H1 (cell line): ENCODE measurements at places on chromosomes 16 and 17. TPM values are rescaled to one million over a fixed set of nuclear protein-coding genes. Genes with fewer than 3 reads are reported as not detected.
A peak's percentile ranks its signal among the peaks of the same experiment; 100 is the strongest.

DNA sequence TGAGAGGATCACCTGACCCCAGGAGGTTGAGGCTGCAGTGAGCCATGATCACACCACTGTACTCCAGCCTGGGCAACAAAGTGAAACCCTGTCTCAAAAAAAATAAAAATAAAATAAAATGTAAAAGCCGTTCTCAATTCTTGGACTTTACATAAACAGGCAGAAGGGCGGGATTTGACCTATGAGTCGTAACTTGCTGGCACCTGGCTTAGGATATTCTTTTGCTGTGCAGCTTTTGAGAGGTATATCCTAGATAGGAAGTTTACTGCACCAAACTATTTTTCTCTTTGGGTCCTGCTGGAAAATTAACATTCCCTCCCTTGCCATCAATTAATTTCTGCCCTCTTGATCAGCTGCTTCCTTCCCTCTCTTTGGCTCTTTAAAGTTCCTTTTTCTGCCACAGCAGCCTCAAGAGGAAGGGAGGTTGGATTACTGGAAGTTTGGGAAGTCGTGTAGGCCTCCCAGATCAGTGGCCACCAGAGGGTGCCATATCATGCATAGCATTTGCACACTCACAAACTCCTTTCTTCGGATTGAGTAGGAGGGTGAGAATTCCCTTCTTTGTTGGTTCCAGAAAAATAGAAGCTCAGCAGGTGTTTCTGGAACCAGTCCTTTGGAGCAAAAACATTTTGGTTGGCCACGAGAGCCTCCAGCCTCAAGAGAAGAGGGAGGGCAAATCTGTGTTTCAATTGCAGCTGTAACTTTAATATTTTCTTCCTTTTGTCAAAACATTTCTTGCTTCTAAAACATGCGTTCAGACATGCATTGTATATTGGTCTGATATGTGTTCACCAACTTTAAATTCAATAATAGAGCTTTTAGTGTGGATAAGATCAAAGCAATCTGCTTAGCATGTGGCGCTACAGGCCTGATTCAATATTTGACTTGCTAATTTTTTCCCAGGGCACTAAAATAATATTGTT, 147.3 kb downstream of the CCDC182 start:
- peak; percentile 79 for DNase-seq
- no peaks in the 10 kb centered on the region for H3K36me3 ChIP-seq
- H3K27me3 ChIP-seq: no peaks in the 10 kb centered on the region
- no peak overlapping the region for H3K4me3 ChIP-seq

DNA sequence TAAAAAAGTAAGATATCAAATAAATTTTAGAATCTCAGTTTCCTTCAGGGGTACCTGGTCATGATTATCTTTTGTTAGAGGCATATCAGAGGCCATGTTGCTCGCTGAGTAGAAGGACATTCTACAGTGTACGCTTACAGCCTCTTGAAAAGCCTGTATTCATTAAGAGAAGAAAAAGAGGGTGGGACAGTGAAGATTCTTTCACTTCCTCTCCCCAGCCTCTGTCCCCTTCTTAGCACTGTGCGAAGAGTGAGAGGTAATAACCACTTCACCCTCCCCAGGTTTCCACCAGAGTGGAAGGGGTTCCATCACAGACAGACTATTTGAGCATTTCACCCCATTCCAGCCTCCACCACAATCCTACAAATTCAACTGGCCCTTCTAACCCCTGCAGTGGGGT, 4.8 kb upstream of the LPO start:
- no peak for DNase-seq
- H3K36me3 ChIP-seq: no peaks in the 10 kb centered on the region
- peaks cover 2% of the 10 kb centered on the region for H3K4me1 ChIP-seq
- no peak overlapping the region for H3K27ac ChIP-seq
- no peak overlapping the region for H3K4me3 ChIP-seq
- no peaks in the 10 kb centered on the region for H3K27me3 ChIP-seq

Gene GLOD4
- total RNA-seq: 81.3 and 85.3 TPM in 2 replicates

Gene HSD11B2
- 25.9 and 28.7 TPM in 2 replicates for total RNA-seq

- no peak for DNase-seq
- no peaks in the 10 kb centered on the region for H3K27me3 ChIP-seq
- no peaks in the 10 kb centered on the region for H3K36me3 ChIP-seq
- H3K4me3 ChIP-seq: no peak overlapping the region
- H3K4me1 ChIP-seq: no peaks in the 10 kb centered on the region
Measured at GRCh38 chr16:74591876-74592650, 14.9 kb downstream of the GLG1 start.

- H3K4me1 ChIP-seq: no peaks in the 10 kb centered on the region
- no peak overlapping the region for H3K27ac ChIP-seq
- H3K4me3 ChIP-seq: no peak overlapping the region
- DNase-seq: no peak
- no peaks in the 10 kb centered on the region for H3K27me3 ChIP-seq
Measured at GRCh38 chr16:3358871-3359270, 3.2 kb downstream of the OR2C1 start.

GRCh38 chr17:61750656-61751055, 112.7 kb downstream of the BRIP1 start:
- no peaks in the 10 kb centered on the region for H3K36me3 ChIP-seq
- no peak for DNase-seq
- no peaks in the 10 kb centered on the region for H3K27me3 ChIP-seq

DNA sequence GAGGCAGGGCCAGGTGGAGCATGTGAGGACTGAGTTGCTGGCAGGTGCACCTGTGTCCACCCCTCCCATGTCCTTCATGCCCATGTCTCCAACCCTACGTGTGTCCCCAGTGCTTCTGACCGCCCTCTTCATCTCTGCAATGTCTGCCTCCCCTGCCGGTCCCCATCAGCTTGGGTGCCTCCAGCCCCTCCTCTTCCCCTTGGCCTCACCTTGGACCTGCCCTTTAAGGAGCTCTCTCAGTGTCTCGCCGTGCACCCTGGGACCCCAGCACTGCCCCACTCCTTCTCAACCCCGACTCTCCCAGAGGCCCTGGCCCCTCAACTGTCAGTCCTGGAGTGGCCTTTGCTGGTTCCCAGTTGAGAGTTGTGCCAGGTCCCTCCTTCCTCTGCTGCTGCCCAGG, 15.0 kb downstream of the RIPOR1 start:
- H3K36me3 ChIP-seq: peaks cover 3% of the 10 kb centered on the region; the same call in 1 of the 2 replicates
- peaks cover 4% of the 10 kb centered on the region for H3K4me1 ChIP-seq
- H3K4me3 ChIP-seq: no peak overlapping the region
- peaks cover 31% of the 10 kb centered on the region for H3K27me3 ChIP-seq
- no peak for DNase-seq

- H3K27me3 ChIP-seq: no peaks in the 10 kb centered on the region
- DNase-seq: no peak
- no peaks in the 10 kb centered on the region; the same call in 1 of the 2 replicates for H3K36me3 ChIP-seq
- H3K27ac ChIP-seq: no peak overlapping the region
Measured at GRCh38 chr17:39485555-39485954, 24.3 kb downstream of the CDK12 start.

Gene USP43
- 6.9 and 7.2 TPM in 2 replicates for total RNA-seq

- H3K27me3 ChIP-seq: no peaks in the 10 kb centered on the region
- H3K27ac ChIP-seq: no peak overlapping the region
- no peak overlapping the region for H3K4me3 ChIP-seq
- H3K4me1 ChIP-seq: no peaks in the 10 kb centered on the region
Measured at GRCh38 chr16:88375996-88376834, 6.5 kb upstream of the ZNF469 start.

DNA sequence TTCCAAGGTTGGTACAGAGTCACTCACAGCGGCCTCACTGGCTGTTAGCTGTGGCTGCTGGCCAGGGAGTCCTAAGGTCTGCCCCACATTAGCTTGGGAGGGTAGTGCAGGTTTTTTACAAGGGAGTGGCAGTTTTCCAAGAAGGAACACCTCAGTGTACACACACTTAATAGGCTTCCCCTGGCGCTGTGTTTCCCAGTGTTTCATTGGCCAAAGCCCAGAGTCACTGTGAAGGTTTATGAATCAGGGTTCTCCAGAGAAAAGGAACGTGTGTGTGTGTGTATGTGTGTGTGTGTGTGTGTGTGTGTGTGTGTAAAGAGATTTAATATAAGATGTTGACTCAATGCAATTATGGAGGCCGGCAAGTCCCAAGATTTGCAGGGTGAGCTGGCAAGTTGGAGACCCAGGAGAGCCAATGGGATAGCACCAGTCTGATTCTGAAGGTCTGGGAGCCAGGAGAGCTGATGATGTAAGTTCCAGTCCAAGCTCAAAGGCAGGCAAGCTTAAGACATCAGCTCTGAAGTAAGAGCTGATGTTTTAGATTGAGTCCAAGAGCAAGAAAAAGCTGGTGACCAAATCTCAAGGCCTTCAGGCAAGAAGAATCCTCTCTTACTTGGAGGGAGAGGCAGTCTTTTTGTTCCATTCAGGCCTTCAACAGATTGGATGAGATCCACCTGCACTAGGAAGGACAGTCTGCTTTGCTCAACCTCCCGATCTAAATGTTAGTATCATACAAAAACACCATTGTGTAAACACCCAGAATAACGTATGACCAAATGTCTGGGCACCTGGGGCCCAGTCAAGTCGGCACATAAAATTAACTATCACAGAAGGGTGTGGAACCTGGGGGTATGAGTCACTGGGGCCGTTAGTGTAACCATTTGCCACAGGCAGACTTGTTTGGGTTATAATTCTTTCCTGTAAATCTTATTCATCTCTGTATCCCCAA, 206.8 kb downstream of the PRKCA start:
- no peaks in the 10 kb centered on the region for H3K27me3 ChIP-seq
- no peak for DNase-seq
- H3K27ac ChIP-seq: no peak overlapping the region
- H3K4me3 ChIP-seq: no peak overlapping the region

GRCh38 chr16:83952587-83952939, 477 bp upstream of the OSGIN1 start:
- no peaks in the 10 kb centered on the region for H3K27me3 ChIP-seq
- no peak overlapping the region for H3K27ac ChIP-seq
- DNase-seq: no peak
- no peaks in the 10 kb centered on the region for H3K36me3 ChIP-seq
- H3K4me1 ChIP-seq: peaks cover 5% of the 10 kb centered on the region; the same call in 1 of the 2 replicates

DNA sequence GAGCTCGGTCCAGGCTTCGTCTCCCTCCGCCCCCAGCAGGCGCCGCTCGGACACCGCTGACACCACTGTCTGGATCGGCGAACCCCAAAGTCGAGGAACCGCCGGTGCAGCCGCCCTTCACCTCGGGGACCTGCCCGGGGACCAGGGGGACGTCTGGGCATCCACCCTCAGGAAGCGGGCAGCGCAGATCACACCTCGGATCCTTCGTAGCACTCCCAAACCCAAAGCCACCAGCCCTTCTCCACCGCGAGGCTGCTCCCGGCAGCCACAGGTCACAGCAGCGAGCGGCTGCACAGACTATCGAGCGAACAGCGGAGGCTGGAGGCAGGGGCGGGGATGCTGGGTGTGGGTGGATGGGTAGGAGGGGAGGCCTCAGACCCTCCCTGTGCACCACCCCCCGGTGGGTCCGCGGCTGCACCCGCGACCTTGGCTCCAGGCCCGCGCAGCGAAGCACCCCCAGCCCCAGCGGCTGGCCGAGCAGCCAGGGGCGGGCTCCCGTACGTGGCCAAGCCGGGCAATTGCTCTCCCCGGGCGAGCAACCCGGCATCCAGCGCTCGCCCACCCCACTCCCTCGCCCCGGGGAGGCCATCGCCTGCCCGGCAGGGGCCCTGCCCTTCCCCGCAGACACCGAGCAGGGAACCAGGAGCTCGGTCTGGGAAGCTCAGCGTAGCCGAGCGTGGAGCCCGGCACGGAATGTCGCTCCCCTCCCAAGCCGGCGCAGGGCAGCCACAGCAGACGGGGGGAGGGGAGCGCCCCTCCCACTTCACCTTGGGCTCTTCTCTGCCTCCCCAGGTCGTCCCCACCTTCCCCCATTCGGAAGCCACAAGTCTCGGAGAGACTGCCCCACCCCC, 1.0 kb downstream of the SDK2 start:
- peaks cover 12% of the 10 kb centered on the region for H3K4me1 ChIP-seq
- DNase-seq: no peak
- peak overlapping the region; percentile 67 for H3K4me3 ChIP-seq

Gene SPPL2C
- total RNA-seq: not detected in 2 replicates

GRCh38 chr17:81557276-81558114, 5.3 kb upstream of the FAAP100 start:
- no peak overlapping the region for H3K4me3 ChIP-seq
- H3K36me3 ChIP-seq: peaks cover 29% of the 10 kb centered on the region
- H3K27ac ChIP-seq: no peak overlapping the region; the same call in 1 of the 2 replicates
- DNase-seq: no peak
- H3K4me1 ChIP-seq: peaks cover 3% of the 10 kb centered on the region

DNA sequence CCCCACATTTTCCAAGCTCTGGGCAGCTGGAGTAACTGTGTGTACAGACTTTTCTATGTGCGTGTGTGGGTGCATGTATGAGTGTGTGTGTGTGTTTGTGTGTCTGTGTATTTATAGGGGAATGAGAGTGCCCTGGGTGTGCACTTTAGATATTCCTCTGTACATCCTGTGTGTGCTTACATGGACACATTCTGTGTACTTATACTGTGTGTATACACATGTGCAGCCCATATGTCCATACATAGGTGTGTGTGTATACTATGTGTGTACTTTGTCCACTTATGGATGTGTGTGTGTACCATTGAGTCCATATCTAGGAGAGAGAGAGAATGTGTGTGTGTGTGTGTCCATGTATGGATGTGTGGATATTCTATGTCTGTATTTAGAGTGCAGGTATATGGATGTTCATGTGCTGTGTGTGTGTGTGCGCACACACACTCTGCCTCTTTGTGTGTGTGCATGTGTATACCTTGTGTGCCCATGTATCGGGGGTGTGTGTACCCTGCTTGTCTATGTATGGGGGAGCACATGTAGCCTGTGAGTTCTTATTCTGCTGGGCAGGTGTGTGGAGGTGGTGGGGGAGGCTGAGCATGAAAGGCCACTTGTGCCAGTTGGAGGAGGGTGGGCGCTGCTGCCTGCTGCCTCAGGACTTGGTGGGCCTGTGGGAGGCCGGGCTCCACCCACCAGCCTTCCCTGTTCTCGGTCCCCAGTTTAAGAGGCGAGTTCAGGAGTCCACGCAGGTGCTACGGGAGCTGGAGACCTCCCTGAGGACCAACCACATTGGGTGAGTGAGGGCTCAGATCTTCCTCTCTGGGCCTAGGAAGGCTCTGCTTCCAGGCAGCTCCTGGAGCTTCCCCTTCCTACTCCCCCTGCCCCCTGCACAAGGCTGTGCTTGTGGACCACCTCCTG, 11.1 kb downstream of the FMNL1 start:
- H3K4me3 ChIP-seq: no peak overlapping the region
- H3K4me1 ChIP-seq: peaks cover 25% of the 10 kb centered on the region
- H3K27me3 ChIP-seq: peaks cover 7% of the 10 kb centered on the region; the same call in 1 of the 2 replicates
- H3K27ac ChIP-seq: no peak overlapping the region

Gene SCNN1B
- 0.95 TPM in 1 of 2 replicates, not detected in the other for total RNA-seq

Gene TOX3
- total RNA-seq: 16.7 and 21.2 TPM in 2 replicates

Gene FMNL1
- total RNA-seq: 8.6 and 9.8 TPM in 2 replicates

GRCh38 chr17:68424861-68425260, 32.4 kb downstream of the WIPI1 start:
- no peak overlapping the region for H3K27ac ChIP-seq
- peaks cover 6% of the 10 kb centered on the region for H3K4me1 ChIP-seq
- H3K36me3 ChIP-seq: no peaks in the 10 kb centered on the region
- no peaks in the 10 kb centered on the region for H3K27me3 ChIP-seq
- H3K4me3 ChIP-seq: no peak overlapping the region

Gene KCNH4
- total RNA-seq: 0.47 and 0.59 TPM in 2 replicates

- H3K27ac ChIP-seq: no peak overlapping the region; the same call in 1 of the 2 replicates
- no peak for DNase-seq
- H3K4me1 ChIP-seq: peaks cover 3% of the 10 kb centered on the region
- no peaks in the 10 kb centered on the region for H3K36me3 ChIP-seq
Measured at GRCh38 chr17:30379303-30379902, 676 bp downstream of the CPD start.

GRCh38 chr16:54336631-54337204, 50.1 kb upstream of the IRX3 start:
- 0 out of 2 replicates have a peak, but pooled peaks cover 3% of the 10 kb centered on the region for H3K27me3 ChIP-seq
- no peaks in the 10 kb centered on the region; the same call in 1 of the 2 replicates for H3K4me1 ChIP-seq
- no peaks in the 10 kb centered on the region for H3K36me3 ChIP-seq
- H3K27ac ChIP-seq: no peak overlapping the region
